ENCODE measurements at places on chromosomes 13 and 19. TPM values are rescaled to one million over a fixed set of nuclear protein-coding genes. Genes with fewer than 3 reads are reported as not detected.

The WDR88 gene
- not detected for total RNA-seq

The CYP4F2 gene
- total RNA-seq = not detected

The ELSPBP1 gene
- not detected for total RNA-seq

The SIGLECL1 gene
- total RNA-seq = not detected

The ZNF85 gene
- total RNA-seq = 2.1 TPM

The ZNF880 gene
- 20.5 TPM for total RNA-seq

The WIZ gene
- 44.2 TPM for total RNA-seq

The NHLRC3 gene
- 5.1 TPM for total RNA-seq

The DIAPH3 gene
- 0.35 TPM for total RNA-seq

The PTGIR gene
- total RNA-seq = 7.0 TPM

The TEX29 gene
- total RNA-seq = not detected

The GPR183 gene
- total RNA-seq = 7.6 TPM

The ANKRD24 gene
- 1.7 TPM for total RNA-seq

The ZNF221 gene
- total RNA-seq = 4.1 TPM

The N4BP2L1 gene
- total RNA-seq = 5.7 TPM

GRCh38 chr19:58279042-58279924, 528 bp downstream of the ZNF8 start:
- DNase-seq = peak; percentile 81

GRCh38 chr13:41505209-41505835, 48.0 kb downstream of the RGCC start:
- DNase-seq = no peak

GRCh38 chr19:2424686-2425621, 2.4 kb downstream of the TIMM13 start:
- DNase-seq = no peak

DNA sequence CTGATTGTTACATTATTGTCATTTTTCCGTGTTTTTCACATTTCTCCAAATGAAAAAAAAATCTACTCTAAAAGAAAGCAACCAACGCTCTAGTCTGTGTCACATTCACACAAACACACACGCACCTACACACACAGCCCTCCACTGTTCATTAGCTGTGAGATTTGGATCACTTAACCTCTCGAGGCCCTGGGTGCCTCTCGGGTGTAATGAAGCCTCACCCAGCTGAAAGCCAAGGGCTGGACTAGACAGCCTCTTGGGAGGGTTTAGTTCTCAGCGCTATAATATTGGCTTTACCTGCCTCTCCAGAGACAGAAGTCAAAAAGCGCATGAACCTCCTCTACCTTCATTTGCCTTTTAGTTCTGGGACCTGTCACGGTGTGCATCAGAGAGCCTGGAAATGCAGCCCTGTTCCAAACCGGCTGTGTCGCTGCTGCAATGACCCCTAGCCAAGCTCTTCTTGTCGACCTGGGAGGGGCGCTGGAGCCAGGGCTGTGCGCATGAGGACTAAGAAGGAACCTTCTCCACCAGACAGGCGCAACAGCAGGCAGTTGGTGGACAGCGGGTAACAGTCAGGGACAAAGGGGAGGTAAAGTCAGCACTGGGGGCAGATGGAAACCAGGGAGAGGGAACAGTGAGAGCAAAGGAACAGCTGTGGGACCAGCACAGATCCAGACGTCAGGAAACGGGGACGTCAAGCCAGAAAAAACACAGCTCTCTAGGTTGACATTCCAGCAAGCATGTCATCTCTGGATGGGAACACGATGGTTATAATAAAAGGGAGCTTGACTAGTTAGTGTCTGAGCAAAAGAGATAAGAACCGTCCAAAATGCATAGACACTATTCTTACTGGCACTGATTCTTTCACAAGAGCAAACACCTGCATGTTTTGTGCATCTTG, 375.9 kb downstream of the EFNB2 start:
- no peak for DNase-seq

- no peak for DNase-seq
These were observed 14.3 kb downstream of the LPAR6 start for GRCh38 chr13:48398450-48399095.

DNA sequence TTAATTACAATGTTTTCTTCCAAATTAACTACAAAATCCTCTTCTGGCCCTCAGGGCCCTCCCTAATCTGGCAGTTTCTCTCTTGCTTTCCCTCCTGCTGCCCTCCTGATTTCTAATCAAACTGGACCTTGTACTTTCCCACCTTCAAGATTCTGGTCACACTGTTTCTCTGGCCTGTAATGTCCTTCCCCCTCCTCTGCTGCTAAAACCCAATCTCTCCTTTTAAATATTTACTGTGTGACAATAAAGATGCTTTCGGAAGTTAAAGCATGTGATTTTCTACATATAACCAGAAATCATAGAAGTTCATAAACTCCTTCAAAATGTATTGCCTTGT, 14.1 kb upstream of the HMGB1 start:
- no peak for DNase-seq

GRCh38 chr13:41565846-41566245, 108.5 kb downstream of the RGCC start:
- DNase-seq = no peak

GRCh38 chr13:34391076-34391475, 551.0 kb upstream of the NBEA start:
- DNase-seq = no peak

DNA sequence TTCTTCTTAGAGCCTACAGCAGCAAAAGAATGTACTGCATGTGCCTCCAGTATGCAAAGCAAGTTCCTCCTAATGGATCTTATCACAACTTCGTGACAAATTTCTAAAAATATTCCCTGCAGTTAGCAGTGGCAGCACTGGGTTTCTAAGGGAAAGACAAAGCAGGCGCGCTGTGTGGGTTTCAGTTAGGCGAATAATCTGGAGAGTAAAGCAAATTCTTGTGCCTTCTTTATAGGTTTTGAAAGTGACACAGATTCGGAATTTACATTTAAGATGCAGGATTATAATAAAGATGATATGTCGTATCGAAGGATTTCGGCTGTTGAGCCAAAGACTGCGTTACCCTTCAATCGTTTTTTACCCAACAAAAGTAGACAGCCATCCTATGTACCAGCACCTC, 167.9 kb downstream of the LMO7 start:
- DNase-seq = no peak

DNA sequence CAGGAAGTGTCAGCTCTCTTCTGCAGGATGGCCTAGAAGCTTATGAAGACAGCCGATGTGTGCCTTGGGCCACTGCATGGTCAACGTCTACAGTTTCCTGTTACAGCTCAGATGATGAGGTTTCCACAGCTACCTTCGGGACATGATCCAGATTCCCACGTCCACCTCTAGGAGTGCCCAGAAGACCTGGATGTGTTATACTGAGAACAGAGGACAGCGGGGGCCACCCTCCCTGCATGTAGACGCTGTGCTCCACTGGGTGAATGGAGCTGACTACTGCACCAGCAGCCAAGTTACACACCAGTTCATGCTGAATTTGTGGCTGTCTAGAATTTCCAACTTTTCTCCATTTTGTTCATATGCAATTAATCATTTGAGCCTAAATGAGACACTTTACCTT, 78.5 kb upstream of the MTIF3 start:
- DNase-seq = no peak

GRCh38 chr13:39363382-39363772, 239.6 kb downstream of the LHFPL6 start:
- DNase-seq = no peak

DNA sequence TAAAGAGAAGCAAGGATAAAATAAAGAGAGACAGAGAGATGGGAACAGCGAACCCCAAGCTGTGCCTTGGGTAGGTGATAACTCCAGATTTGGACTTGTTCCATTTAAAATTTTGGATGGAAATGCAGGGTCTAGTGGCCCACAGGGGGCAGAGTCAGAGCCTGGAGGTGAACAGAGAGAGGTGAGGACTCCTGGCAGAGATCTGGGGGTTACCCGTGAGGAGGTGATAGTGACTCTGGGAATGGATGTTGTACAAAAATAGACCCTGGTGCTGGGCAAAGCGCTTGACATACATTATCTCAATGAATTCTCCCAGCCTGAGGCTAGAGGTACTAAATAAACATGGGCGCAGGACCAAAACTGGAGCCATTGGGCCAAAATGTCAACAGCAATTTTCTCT, 14.3 kb upstream of the DHRS12 start:
- DNase-seq = no peak

DNA sequence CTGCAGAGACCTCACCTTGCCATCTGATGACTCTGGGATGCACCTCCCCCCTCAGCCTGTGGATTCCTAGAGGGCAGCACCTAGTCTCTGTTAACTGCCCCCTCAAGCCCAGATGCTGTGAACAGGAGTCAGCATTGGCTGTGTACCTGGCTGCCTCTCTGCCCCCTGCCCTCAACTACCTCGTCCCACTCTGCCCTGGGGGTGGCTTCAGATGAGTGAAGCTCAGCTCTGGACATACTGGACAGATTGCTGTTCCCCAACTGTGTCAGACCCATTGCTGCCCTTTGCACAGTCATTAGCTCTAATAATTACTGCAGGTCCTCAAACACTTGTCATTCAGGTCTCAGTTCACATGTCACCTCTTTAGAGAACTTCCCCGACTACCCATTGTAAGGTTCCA, 182.1 kb upstream of the TSHZ3 start:
- peak; percentile 11 for DNase-seq

DNA sequence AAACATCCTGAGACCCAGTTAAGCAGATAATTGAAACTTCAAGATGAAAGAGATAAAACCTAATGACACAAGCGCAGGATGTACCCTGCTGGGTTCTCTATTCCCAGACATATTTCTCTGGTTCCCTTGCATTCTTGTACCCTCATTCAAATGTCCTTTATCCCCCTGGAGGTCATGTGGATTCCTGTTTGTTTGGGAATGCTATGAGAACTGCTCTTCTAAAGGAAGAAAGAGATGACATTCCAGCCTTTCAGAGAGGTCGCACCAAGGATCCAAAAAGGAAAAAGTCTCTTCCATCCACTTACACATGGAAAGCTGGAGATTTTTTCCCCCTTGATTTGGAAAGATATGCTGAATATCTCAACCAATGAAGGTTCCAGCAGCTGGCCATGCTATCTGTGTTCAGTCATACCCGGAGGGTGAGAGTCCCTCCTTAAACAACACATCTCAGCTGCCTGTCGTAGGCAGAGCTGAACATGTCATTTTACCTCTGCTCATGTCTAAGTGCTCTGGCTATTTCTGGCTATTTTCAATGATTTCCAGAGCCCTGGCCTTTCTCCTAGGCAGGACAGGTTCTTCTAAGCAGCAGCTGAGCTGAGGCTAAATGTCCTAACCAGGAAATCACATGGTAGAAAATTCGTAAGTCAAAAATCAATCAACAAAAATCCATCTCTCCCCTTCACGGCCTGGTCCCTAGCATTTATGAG, 52.5 kb downstream of the C13orf42 start:
- DNase-seq = no peak

DNA sequence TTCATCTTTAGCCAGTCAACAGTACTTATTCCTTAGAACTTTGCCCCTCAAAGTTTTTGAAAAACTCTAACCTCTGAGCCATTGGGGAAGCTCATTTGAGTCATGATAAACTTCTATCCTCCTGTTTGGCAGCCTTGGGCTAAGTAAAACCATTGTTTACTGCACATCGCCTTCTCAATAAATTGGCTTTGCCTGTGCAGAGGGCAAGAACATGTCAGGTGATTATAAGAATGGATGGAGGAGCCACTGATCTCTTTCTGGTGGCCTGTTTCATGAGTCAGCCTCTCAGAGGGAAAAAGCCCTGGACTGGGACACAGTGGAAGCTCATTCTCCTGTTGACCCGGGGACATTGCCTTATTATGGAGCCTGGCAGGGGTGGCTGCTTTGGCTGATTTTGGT, 19.4 kb upstream of the PSG4 start:
- DNase-seq = no peak

- no peak for DNase-seq
These were observed 622 bp upstream of the FDX2 start for GRCh38 chr19:10316229-10317044.

- no peak for DNase-seq
These were observed 11.3 kb downstream of the LSM4 start for GRCh38 chr19:18311502-18312091.

DNA sequence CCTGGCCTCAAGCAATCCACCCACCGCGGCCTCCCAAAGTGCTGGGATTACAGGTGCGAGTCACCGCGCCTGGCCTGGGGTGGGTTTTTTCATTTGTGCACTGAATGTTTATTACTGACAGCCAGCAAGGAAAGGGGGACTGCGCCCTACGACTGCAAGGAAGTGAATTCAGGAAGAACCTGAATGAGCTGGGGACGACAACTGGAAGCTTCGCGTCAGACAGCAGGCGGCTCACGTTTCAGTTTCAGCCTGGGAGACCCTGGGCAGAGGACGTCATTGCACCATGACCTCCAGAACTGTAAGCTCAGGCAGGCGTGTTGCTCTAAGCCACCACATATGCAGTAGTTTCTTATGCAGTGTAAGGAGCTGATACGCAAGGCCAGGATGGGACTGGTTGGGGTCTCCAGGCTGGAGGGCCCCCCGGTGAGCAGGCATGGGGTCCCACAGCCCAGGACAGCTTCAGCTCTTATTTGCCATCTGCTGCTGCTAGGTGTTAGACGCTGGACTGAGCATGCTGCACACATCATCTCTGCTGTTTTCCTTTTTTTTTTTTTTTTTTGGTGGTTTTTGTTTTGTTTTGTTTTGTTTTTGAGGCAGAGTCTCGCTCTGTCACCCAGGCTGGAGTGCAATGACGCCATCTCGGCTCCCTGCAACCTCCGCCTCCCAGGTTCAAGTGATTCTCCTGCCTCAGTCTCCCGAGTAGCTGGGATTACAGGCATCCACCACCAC, 66.6 kb downstream of the GADD45B start:
- no peak for DNase-seq

GRCh38 chr19:22144394-22144793, 52.4 kb downstream of the ZNF676 start:
- DNase-seq = no peak

GRCh38 chr19:48319647-48320541, 5.5 kb upstream of the EMP3 start:
- peak; percentile 80 for DNase-seq

DNA sequence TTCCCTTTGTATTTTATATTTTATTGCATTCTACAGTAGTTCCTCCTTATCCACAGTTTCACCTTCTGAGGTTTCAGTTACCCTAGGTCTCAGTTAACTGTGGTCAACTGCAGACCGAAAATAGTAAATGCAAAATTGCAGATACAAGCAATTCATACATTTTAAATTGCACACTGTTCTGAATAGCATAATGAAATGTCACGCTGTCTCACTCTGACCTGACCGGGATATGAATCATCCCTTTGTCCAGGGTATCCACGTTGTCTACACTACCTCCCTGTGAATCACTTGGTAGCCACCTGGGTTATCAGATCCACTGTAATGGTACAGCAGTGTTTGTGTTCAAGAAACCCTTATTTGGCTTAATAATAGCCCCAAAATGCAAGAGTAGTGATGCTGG, 325.0 kb downstream of the DNAJC15 start:
- DNase-seq = no peak

DNA sequence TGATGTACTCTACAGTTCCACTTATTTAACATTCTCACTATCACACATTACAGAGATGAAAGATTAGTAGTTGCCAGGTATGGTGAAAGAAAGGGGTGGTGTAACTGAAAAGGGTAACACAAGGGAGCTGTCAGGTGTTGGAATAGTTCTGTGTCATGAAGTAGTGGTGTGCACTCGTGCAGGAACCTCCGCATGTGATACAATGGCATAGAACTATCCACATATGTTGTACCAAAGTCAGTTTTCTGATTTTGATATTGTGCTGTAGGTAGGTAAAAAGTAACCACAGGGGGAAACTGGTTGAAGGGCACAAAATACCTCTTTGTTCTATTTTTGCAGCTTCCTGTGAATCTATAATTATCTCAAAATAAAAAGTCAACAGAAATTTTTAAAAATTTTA, 24.4 kb upstream of the RPL21 start:
- DNase-seq = no peak
